Skeletal muscle cell (primary cell): ENCODE measurements at places on chromosomes 3 and 15.

DNA sequence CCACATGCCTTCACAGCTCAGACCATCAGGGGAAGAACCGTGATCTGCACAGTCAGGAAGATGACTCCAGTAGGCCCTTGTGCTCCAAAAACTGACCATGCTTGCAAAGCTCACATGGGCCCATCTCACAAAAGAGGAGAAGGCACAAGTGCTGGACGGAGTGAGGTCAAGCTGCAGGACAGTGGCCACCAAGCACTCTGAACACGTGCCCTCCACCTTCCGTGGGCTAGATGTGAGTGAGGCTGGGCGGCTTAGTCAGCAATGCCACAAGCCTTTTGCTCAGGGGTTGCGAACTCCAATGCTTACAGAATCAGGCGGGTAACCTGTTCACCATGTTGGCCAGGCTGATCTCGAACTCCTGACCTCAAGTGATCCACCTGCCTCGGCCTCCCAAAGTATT is 70.9 kb downstream of the SCN5A start:
- DNase-seq: no peak

- no peak for DNase-seq
These were observed 153.3 kb downstream of the EPHA3 start for GRCh38 chr3:89260721-89261120.

GRCh38 chr15:70376929-70377691 is 279.4 kb upstream of the TLE3 start:
- peak; percentile 19 for DNase-seq

DNA sequence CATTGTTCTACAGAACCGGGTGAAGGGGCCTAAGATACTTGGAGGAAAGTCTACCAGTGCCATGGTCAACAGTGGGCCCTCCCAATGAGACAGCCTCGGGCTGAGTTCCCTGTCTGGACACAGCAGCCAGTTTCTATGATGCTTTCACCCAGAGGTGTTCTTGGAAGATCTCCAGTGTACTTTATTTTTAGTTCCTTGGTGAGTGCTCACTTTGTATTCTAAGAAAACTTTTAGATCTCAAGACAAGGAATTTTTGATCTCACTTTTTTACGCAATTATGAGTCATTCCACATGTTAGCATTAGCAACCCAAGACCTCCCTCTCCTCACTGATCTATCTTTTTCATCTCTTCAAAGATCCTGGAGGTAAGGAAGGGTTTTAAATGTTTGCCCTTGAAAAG is 287.7 kb downstream of the RORA start:
- DNase-seq: peak; percentile 60

DNA sequence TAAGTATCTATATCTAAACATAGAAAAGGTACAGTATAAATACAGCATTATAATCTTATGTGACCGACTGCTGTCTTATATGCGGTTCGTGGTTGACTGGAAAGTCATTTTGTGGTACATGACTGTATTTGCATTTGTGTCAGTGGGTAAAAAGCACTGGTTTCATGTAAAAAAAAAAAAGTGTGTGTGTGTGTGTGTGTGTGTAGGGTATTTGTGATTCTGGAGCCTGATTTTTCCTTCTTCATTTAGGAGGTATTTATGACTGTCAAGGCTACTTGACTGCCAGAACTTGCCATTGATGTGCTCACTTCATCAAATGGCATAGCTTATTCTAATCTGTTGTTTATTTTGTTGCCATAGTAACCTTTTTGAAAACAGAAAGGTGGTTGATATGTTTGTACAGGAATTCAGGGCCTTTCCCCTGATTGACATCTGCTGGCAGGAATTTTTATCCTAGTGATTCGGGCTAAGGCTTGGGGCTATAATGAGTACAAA is 63.2 kb downstream of the AKAP13 start:
- no peak for DNase-seq

GRCh38 chr3:10798600-10799367 is 17.2 kb upstream of the SLC6A11 start:
- DNase-seq: no peak

DNA sequence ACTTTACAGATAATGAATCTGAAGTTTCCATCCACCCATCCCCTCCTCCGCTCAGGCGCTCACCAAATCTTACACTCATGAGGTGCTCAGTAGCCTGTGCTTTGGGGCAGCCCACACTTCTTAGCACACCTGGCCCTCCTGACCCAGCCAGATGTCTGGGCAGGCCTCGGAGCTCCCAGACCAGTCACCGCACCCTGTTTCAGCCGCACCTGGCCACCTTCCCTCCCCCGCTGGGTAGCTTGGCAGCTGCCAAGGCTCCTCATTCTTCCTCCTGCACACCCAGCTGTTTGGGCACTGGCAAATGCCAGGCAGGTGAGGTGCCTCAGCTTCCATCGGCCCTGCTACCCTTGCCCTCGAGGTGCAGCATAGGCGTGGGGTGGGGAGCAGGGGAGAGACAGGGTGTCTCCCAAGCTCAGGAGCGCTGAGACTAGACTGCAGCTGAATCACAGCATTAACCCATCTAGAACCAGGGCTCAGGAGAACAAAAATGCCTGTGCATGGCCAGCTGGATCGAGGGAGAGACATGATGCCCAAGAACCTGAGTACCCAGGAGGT is 45.8 kb downstream of the CDC25A start:
- DNase-seq: no peak

GRCh38 chr3:39473452-39474125 is 6.1 kb downstream of the MOBP start:
- DNase-seq: no peak

GRCh38 chr15:60299452-60300047 is 98.2 kb downstream of the ANXA2 start:
- DNase-seq: no peak

- no peak for DNase-seq
These were observed 136.5 kb upstream of the TBL1XR1 start for GRCh38 chr3:177333533-177334520.

DNA sequence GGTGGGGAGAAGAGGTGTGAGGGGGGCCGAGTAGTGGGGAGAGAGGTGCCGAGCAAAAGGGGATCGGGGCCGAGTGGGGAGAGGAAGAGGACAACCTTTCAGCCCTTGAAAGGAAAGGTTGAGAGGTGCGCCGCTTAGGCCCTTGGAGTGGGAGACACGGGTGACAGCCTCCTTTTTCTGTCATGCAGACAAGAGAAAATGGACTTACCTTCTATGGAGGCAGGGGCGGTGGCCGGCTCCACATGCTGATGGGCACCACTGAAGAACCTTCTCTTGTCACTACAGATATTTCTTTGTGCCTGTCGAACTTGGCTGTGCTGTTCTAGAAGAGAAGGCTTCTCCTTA is 421 bp downstream of the KLHL18 start:
- no peak for DNase-seq

DNA sequence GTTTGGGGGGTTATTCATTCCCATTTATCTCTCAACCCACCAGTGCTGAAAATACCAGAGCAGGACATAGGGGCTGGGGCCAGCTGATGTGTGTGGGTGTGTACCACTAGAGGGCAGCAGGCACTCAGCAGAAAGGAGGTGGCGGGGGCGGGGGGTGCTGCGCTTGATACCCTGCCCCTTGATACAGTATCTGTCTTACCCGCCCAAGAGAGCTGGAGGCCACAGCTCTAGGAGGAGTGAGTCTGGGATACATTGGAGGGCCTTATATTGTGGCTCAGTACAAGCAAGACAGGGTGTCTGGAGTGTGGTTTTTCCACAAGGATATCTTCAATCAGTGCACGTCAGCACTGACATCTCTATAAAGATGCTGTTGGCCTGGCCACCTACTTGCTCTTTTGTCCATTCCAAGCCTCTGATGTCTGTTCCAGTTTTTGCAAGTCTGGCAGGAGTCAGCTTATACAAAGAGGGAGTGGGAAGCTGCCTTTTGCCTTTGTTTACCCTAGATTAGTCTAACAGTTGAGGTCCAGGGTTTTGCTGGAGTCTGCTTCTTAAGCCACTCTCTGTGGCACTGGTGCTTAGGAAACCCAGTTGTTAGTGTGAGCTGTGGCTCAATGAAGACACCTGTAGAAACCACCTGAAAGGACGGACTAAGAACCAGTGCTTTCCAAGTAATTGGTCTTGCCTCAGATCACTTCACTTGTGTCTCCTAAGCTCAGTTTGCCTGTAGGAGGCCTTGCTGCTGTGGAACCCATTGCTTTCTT is 1.5 kb upstream of the RBM15B start:
- DNase-seq: no peak

DNA sequence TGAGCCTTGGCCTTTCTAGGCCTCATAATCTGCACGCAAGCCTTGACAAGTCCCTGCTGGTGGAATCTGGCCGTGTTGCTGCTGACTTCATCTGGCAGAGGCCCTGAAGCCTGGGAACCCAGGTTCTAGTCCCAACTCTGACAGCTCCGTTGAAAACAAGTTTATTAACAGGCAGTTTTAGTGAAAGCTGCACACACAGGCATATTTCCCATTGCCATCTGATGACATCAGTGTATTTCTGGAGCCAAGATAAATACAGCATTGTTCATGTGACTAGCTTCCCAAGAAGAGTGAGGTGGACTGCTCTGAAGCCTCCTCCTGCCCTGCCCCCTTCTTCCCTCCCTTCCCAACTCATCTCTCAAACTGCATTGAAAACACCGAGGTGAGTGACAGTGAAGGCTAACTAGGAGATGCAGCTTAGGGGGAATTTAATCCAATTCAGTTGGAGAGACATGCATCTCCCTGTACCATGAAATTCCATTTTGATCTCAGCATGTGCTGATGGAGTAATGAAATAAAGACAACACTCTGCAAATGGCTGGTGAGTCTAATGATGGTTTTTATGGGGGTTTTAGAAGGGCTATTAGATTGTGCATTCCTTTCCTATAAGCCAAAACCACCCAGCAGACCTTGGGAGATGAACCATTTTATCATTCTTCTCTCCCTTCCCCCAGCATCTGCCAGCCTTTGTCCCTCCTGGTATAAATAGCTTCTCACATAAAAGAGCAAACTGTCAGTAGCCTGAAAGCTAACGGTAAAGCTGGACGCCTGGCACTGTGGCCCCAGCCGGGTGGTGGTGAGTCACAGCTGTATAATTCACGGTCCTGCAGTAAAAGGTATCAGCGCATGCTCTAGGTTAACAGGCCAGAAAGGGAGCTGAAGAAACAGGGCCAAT is 38.0 kb downstream of the PRICKLE2 start:
- peak; percentile 95 for DNase-seq

DNA sequence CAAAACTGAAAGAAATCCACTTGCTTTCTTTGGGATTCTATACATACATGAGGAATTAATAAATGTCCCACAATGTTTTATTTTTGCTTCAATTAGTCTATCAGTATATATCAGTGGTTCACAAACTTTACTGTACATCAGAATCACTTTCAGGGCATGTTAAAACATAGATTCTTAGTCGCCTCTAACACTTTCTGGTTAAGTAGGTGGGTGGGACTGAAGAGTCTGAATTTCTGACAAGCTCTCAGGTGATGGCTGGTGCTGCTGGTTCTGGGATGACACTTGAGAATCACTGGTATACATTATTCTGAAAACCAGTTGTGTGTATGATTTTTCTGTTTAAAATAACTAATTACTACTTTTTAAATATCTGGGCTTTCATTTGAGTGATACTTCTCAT is 393.3 kb downstream of the TBC1D5 start:
- DNase-seq: no peak

- DNase-seq: peak; percentile 38
These were observed 170.2 kb upstream of the TPRG1 start for GRCh38 chr3:189001559-189001958.

DNA sequence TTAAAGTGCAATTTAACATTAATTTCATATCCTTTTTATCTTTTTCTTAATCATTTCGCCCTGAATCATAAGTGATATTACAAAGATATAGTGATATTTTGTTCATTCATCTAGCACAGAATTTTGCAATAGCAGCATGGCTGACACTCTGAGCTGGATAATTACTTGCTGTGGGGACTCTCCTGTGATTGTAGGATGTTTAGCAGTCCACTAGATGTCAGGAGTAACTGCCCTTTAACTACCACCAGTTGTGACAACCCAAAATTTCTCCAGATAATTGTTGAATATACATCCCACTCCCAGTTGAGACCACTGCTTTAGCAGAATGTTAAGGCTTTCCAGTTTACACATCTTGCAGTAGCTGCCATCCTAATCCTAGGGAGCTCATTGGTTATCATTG is 196.8 kb upstream of the MBNL1 start:
- no peak for DNase-seq

DNA sequence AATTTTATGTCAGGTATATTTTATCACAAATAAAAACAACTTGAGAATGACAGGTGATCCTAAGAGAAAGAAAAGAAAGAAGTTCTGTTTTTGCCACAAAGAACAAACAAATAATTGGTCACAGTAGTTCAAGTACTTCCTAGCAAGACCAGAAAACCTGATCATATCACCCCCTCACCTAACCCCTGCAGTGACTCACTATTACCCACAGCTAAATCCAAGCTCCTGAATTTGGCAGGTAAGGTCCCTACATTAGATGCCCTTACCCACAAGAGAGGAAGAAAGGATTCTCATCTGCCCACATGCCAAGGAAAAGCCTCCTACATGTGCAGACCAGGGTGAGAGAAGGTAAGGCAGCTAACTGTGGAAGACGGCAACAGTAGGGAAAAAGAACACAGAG is 4.4 kb downstream of the SSUH2 start:
- no peak for DNase-seq

DNA sequence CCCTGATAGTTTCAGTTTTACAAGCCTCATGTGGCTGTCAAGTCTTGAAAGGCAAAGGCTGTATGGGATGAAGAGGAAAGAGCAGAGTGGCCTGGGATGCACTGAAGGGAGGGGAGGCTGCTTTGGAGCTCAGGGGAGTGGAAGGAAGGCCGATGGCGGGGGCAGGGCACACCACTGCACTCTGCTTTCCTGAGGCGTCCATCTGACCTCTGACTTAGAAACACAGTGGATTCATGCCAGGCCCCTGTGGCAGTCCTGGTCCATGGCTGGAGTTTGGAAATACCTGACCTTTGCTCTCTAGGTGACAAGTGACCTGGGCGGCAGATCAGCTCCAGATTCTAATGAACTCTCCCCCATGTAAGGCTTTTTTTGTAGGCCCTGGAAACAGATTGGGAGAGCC is 19.0 kb downstream of the FAH start:
- no peak for DNase-seq

GRCh38 chr3:194330160-194330559 is 21.0 kb downstream of the CPN2 start:
- DNase-seq: no peak

DNA sequence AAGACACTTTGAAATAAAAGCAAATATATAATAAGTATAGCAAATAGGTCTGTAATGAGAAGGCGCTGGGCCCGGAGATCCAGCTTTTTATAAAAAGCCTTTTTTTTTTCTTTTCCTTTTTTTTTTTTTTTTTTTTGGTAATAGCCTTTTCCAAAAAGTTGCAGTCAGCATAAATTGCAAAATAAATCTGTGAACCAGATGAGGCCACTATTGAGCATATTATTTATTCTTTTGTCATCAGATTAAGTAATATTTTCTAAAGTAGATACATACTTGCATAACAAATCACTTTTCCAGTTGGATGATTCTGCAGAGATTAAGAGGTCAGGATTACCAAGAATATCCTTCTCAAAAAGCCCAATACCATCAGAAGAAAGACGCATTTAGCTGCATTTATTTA is 24.9 kb downstream of the FMN1 start:
- DNase-seq: no peak

DNA sequence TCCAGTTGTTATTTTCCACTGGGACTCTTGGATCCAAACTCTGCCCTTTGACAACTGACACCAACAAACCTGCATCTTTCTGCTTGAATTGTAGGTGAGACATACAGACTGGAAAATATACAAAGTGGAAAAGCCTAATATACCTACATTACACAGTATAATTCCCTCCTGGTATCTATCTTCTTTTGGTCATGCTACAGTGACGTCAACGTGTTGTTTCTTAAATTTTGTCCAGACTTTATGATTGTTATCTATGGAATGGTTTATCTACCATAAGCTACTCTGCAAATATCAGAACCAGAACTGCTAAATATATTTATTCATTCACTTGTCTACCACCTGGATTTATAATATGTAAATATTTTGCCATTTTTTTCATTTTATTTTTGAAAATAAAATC is 264.3 kb upstream of the ZPLD1 start:
- DNase-seq: no peak
